ENCODE measurements at places on chromosomes 12 and 14. TPM values are rescaled to one million over a fixed set of nuclear protein-coding genes. Genes with fewer than 3 reads are reported as not detected.

Gene PLEK2
- 19.4 TPM for total RNA-seq

Gene SLC17A8
- not detected for total RNA-seq

Gene INHBE
- total RNA-seq, result 0.11 TPM

Gene CFAP54
- total RNA-seq, result 1.3 TPM

Gene RHOJ
- not detected for total RNA-seq

Gene ACOT6
- not detected for total RNA-seq
